ENCODE measurements at places on chromosomes 11 and 22.

- DNase-seq: no peak
Observed at GRCh38 chr11:133029107-133029506, 503.2 kb downstream of the OPCML start.

GRCh38 chr22:43885786-43886185, 6.0 kb downstream of the PNPLA5 start:
- DNase-seq: no peak

GRCh38 chr11:58774164-58774593, 42.4 kb upstream of the GLYAT start:
- DNase-seq: no peak

DNA sequence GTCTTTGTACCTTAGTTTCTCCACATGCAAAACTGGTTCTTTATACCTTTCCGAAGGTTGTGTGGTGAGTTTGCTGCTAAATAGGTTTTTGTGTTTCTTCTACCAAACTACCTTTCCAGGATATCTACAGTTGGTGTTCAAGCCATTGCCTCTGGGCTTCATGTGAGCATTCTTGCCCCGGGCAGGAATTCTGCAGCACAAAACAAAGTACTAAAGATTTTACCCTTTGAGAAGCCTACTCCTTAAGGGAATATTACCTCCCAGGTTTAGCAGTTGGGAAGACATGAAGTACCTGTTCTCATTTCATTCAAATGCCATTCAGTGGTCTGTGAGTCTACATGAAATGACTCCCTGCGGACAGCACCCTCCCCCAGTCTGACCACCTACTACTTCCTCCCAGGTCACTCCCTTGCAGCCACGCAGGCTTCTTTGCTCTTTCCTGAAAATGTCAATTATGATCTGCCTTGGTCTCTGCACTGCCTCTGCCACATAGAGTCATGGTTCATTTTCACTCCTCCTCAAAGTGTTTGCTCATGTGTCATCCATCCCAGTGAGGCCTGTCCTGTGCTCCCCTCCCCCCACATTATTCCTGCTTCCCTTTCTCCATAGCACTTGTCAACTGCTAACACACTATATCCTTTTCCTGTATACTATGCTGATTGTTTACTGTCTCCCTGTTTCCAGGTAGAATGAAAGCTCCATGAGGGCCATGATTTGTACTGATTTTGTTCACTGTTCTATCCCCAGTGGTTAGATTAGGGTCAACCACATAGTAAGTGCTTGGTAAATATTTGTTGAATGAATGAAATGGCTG, 36.9 kb downstream of the PACS1 start:
- DNase-seq: no peak

GRCh38 chr22:23570681-23571080, 9.4 kb downstream of the IGLL1 start:
- DNase-seq: no peak

DNA sequence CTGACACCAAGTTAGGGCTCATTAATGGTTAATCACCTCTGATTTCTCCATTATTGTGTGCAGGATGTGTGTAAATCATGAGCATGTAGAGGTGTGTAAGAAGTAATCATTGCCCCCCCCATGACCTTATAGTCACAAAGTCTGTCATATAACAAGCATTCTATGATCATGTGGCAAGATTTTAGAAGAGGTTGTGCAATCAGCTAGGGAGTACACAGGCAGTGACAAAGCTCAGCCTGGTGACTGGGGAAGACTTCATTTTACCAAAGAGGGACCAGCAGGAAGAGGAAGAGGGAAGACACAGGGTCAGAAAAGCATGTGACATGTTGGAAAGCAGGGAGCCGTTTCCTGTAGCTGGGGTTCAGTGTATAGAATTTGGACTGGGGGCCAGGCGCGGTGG, 176.5 kb upstream of the LARGE1 start:
- no peak for DNase-seq

DNA sequence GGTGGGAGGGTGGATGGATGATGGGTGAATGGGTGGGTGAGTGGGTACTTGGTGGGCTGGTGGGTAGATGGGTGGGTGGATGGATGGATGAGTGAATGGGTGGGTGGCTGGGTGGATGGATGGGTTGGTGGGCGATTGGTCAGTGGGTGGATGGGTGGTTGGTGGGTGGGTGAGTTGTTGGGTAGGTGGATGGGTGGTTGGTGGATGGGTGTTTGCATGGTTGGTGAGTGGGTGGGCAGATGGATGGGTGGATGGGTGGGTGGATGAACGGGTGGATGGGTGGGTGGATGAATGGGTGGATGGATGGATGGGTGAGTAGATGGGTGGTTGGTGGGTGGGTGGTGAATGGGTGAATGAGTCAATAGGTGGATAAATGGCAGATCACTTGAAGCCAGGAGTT, 43.0 kb upstream of the LRRC32 start:
- DNase-seq: no peak

DNA sequence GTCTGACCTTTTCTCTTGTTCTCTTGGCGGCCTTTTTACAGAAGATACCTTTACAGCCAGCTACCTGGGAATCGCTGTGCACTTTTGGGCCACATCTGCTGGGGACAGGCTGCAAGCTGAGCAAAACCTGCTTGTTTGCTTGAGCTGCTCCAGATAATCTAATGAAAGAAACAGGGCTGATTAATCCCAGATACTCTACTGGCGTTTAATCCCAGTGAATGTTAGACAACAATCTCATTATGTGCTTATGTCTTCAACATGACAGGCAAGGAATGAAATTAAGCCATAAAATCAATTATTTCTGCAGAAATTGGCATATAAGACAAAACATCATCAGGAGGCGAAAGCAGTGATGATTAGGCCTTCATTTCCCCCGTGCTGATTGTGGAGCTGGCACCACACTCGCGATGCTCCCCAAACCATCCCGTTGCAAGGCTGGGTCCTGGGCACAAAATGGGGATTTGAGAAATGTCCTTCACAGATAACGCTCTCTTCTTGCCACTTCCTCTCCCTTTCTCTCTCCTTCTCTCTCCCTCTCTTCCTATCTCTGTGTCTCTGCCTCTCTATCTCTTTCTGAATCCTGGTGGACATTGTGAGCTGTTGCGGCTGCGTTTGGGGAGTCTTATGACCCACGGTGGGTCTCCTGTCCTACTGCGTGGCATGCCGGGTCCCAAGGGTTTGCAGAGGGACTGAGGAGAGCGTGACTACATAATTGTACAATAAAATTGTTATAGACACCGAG, 1053.8 kb downstream of the TBC1D22A start:
- no peak for DNase-seq

- no peak for DNase-seq
Observed at GRCh38 chr11:57890521-57890920, 128.9 kb downstream of the CTNND1 start.

- DNase-seq: no peak
Observed at GRCh38 chr11:46050003-46050461, 71.2 kb downstream of the PHF21A start.

- DNase-seq: no peak
Observed at GRCh38 chr22:44453441-44454112, 44.5 kb downstream of the RTL6 start.

DNA sequence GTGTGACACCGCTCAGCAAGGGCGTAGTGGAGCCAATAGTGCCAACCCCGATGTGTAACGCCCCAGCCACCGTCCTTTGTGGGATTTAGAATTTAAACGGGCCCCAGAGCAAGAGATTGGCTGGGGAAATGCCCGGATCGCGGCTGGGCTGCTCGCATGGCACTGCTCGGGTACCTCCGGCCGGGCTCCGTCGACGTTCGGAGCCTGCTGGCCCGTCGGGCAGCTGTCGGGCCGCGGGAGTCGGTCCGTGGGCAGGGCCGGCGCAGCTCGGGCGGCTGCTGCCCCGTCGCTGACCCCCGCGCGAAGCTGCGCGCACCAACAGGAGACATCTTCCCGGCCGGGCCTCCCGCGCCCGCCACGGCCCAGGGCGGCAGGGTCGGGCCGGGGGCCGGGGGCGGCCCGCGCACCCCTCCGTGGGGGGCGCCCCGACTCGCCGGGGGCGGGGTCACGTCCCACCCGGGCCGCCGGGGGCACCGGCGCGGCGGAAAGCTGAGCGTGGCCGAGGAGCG, 1.3 kb upstream of the KDM2A start:
- no peak for DNase-seq

All from A549 (cell line).